ENCODE measurements at places on chromosomes 1 and 21.

DNA sequence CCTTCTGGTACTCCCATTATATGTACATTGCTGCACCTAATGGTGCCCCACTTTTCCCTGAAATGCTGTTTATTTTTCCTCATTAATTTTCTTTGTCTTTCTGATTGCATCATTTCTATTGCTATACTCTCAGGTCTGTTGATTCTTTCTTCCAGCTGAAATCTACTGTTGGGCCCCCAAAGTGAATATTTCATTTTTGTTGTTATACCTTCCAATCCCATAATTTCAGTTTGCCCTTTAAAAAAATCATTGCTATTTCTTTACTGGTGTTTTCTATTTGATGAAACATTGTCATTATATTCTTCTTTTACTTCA lies 3.0 kb upstream of the AADACL4 start:
- DNase-seq = no peak

DNA sequence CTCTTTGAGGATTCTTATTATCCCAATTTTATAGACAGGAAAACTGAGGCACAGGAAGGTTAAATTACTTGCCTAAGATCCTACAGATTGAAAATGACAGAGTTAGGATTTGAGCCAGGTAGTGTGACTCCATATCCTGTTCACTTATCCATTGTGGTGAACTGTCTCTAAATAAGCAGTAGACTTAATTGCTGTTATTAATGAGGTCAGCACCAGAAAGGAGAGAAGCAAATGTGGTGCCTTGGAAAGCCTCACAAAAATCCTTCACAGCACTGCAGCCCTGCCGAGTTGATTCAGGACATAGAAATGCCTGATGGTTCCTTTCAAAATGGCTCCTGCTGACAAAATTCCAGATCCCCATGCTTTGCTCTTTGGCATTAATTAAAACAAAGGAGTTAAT lies 193.3 kb upstream of the BEND5 start:
- DNase-seq = no peak

DNA sequence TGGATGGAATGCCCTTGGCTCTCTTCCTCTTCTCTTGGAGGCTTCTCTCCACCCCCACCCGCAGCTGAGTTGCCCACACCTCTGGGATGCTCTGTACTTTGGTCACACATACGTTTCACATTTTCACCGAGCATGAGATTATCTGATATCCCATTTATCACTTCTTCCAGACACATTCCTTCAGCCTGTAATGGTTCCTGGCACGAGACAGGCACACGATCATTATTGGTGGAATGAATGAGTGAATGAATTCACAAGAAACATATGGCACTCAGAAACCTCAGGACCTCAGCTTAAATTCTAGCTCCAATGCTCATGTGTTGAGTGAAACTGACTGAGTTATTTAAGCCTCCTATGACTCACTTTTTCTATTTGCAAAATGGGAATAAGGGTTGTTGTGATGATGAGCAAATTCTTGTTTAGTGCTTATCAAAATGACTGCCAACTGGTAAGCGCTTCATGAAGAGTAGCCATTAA lies 242.7 kb upstream of the JUN start:
- DNase-seq = no peak

- DNase-seq = no peak
Observed at GRCh38 chr1:90802622-90803021, 85.5 kb upstream of the BARHL2 start.

DNA sequence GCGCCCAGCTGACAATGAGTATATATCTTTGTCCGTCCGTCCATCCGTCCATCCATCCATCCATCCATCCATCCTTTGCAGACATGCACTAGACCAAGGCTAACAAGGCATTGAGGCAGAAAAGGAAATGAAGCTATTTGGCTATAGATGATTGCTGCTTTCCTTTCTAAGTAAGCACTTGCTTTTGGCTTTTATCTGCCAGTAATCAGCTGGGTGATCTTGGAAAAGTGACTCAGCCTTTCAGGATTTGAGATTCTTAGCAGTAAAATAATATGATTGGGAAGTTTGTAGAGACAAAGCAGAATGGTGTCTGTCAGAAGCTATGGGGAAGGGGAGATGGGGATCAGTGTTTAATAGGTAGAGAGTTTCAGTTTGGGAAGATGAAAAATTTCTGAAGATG lies 22.7 kb downstream of the ZFYVE9 start:
- no peak for DNase-seq

DNA sequence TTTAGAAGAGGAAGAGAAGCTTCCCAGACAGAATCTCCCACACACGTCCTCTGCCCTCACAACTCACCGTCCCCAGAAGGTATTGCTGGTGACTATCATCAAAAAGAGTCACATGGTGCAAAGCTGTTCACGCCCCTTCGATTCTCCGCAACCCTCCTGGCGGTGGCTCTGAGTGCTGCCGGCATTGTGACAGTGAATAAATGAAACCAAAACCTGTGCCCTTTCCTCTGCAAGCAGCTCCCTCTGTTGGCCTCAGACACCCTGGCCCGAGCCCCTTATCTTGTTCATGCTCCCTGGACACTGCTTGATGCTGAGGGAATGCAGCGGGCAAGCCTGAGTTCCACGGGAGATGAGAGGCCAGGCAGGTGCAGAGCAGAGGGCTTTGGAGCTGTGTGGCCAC lies 510.3 kb downstream of the NPHP4 start:
- no peak for DNase-seq

- DNase-seq = no peak
Observed at GRCh38 chr21:32795376-32795775, 23.8 kb upstream of the PAXBP1 start.

DNA sequence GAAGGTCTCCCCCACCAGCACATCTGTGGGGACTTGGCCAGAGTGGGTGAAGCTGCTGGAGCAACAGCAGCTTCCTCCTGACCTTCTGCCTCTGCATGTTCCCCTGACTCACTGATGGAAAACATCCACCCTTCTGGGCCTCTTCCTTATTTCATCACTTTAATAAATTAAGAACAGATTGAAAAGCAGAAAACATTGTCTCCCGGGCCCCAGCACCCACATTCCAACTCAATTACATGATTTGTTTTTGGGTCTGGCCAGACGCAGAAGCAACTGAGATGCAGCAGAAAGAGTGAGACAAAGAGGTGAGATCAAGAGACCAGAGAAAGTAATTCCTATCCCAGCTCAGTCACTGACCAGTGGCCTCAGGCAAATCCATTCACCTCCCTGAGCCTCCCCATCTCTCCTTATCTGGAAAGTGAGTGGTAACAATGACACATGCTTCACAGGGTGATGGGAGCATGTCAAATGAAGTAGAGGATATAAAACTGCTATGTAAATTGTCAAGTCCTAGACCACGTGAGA lies 157.1 kb downstream of the ELAVL4 start:
- DNase-seq = no peak

DNA sequence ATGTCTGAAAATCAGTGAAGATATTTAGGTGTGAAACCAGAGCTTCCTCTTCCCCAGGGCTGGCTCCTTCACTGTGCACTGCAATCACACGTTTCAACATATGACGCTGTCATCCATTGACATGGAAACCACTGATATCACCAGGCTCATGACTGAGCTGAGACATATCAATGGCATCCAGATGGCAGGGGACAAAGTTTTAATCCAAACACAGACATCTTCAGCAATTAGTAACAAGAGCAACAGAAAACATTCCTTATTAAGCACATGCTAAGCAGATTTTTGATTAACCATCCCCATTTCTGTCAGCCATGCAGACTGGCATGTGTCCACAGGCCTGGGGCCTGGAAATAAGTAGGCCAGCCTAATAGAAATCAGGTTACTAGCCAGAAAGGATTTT lies 108.0 kb upstream of the ADAR start:
- DNase-seq = peak; percentile 7

- no peak for DNase-seq
Observed at GRCh38 chr1:213622365-213623063, 365.3 kb upstream of the PROX1 start.

DNA sequence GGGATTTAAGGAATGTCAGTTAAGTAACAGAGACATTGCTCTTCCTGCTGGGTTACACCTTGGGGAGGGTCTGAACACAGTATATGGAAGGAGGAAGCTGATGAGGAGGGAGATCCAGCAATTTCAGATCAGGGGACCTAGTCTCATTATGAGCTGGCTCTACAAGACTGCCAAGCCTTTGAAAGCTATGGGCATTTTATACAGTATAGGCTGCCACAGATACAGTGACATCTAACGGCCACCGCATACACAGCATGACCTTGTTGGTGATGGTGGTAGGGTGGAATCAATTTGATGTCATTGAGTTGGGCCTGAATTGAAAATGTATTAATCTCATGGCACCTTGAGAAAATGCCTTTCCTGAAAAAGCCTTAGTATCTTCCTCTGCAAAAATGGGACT lies 22.6 kb upstream of the ZP4 start:
- no peak for DNase-seq

DNA sequence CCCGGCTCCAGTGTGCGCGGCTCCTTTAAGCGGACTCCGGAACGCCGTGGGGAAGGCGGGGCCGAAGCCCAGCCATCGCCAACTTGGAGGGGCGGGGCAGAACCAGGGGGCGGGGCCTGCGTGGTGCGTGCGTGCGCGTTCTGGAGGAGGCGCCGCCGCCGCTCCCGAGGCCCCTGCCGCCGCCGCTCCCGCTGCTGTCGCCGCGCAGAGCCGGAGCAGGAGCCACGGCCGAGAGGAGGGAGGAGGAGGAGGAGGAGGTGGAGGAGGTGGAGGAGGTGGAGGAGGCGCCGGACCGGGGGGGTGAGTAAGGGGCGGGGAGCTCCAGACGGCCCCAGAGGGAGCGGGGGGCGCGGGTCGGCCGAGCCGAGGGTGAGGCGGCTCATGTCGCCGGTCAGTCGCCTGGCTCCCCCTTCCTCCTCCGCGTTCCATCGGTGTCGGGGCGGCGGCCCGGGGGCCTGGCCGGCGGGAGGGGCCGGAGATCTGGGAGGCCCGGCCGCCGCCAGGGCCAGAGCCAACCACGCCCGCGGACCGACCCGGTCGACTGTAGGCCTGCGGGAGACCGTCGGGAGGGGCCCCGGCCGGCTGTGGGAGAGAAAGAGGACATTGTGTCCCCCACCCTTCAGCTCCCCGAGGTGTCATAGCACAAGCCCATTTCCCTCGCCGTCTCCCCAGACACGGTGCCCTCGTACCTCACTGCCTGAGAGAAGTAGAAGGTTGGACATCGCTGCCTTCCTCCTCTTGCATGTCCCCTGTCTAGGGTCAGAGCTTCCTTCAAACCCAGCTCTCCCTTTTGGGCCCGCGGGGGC lies at the start of gene RAP1A:
Gene RAP1A (plus strand): TSS at position 155 of the 806 bp plus-strand sequence. CDS start 71,572 bp downstream, outside the sequence.
- DNase-seq = peak; percentile 94

- no peak for DNase-seq
Observed at GRCh38 chr1:201954263-201955008, 867 bp upstream of the TIMM17A start.

- no peak for DNase-seq
Observed at GRCh38 chr1:218658269-218658668, 313.1 kb downstream of the TGFB2 start.

DNA sequence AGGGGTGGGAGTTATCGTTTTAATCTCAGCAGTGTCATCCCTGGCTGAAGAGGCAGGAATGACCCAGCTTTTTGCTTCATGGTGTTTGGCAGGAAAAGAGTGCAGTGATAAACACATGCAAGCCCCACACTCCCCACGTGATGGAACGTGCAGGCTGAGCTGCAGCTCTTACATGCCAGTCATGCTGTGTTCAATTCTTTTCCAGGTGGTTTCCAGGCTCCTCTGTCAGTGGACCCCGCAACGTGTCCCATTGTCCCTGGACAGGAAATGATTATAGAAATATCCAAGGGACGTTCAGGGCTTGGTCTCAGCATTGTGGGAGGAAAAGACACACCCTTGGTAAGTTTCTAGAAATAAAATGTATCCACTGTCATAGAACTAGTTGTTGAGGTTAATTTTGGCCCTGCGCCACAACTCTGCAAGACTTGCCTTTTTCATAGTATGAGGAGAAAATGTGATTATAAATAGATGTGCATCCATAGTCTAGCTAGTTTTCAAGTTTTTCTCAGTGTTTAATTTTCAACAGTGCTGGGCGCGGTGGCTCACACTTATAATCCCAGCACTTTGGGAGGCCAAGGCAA lies 110.2 kb upstream of the L1TD1 start:
- DNase-seq = no peak

Measured in hematopoietic multipotent progenitor cell treated with erythropoietin and hydrocortisone succinate and interleukin-3 and kit ligand, for 15 days (in vitro differentiated cells).